Stimulated activated CD8-positive, alpha-beta memory T cell treated with anti-CD3 and anti-CD28 coated beads, Interleukin-4, amount 100 ng/mL, for 1 hour (primary cell): ENCODE measurements at places on chromosomes 5 and 9.

DNA sequence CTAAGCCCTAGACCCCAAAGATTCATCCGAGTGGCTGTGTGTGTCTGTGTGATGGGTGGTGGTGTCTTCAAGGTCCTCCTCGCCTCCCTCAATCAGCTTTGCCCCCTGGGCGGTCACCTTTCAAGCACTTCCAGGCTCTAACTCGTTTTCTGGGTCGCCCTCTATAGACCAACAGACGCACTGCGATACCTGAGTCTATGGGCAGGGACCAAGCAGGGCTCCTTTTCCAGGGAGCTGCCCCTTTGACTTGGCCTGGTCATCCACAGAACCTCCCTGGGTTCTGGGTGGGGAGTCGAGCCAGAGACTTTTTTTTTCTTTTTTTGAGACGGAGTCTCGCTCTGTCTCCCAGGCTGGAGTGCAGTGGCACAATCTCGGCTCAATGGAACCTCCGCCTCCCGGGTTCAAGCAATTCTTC, 1.1 kb downstream of the SLC27A4 start:
- peak; percentile 34 for DNase-seq

DNA sequence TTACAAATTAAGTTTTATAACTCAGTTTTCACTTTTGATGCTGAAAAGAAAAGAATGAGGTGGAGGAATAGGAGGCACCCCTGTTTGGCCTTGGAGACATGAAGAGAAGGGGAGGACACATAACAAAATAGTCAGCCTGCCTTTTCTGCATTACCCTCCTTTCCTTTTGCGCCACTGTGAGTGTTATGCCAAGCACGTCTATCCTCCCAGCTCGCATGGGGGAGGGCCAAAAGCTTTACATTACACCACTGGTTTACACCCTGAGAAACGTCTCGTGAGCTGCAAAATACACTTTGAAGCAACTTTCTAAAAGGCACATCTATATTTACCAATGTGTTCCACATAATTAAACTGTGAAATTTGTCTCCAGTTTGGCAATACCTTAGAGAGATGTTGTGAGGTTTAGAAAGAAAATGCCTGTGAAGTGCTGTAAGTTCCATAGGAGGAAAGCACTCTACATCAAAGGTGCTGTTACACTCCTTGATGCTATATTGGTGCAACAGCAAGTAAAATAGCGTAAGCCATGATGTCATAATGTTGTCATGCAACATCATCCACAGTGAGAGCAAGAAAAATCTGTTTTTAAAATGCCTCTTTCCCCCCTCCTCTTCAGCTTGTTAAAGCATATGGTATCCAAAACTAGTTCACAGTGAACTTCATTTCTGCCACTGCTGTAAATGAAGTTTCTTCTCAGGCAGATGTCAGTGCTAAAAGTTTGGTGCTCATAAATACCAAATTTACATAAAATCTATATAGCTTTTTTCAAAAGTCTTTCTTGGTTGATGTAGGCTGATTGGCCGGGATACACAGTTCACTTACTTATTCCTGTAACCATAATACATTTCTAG, 50.3 kb downstream of the CETN3 start:
- DNase-seq: no peak

GRCh38 chr5:22947921-22948320, 94.8 kb upstream of the CDH12 start:
- no peak for DNase-seq

GRCh38 chr9:7237473-7238246, 479.9 kb downstream of the KDM4C start:
- DNase-seq: no peak

- no peak for DNase-seq
Measured at GRCh38 chr5:173320259-173320658, 8.0 kb downstream of the STC2 start.

GRCh38 chr9:80059979-80060378, 488.2 kb downstream of the TLE4 start:
- DNase-seq: no peak
